ENCODE measurements at places on chromosomes 2 and 18.

GRCh38 chr2:148853458-148853857, 21.6 kb upstream of the KIF5C start:
- DNase-seq: no peak

- DNase-seq: no peak
Measured at GRCh38 chr2:57050007-57050406, 866.2 kb downstream of the CCDC85A start.

GRCh38 chr18:63302636-63303405, 16.7 kb downstream of the BCL2 start:
- peak; percentile 5 for DNase-seq

DNA sequence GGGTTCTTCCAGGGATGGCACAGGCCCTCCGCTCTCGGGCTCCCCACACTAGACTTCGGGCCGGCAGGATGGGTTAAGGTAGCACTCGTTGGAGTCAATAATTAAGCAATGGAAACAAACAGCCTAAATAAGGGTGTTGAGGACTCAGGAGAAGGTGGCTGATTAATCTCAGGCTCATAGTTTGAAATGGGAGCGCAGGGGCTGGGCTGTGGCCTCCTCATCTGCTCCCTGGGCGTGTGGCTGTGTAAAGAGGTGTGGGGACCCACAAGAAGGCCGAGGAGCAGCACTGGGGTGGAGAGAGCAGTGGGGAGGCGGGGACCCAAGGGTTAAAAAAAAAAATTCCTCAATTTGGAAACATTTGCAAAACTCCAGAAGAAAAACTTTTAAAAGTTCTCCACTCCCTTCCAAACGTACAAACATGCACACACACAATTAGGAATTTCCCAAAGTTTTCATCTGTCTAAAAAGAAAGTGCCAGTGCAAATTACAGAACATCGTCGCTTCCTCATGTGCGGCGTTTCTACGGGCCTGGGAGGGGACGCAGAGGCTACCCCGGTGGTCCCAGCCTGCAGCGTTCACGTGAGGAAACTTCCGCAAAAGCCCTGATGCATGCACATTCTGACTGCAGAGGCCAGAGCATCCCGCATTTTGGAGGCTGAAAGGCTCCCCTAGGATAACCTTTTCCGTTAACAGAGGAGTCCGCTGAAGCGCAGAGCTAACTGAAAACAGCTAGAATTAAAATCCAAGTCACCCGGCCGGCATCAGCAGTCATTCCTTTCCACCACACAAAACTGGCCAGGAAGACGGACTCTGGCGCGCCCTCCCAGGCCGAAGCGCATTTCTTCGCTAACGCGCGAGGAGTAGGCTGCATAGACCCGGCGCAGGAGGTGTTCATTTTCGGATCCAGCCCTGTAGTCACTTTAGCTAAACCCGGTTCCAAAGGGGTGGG, 1.0 kb upstream of the TUBB6 start:
- DNase-seq: peak; percentile 35

- DNase-seq: no peak
Measured at GRCh38 chr2:149860276-149860921, 272.8 kb upstream of the MMADHC start.

Measured in bronchial epithelial cell (primary cell).